Stimulated activated naive CD8-positive, alpha-beta T cell treated with anti-CD3 and anti-CD28 coated beads, Interleukin-15, Interleukin-2, amounts not matched to agents 100 U/mL and 50 U/mL, for 24 hours (primary cell): ENCODE measurements at places on chromosomes 3 and 15.

DNA sequence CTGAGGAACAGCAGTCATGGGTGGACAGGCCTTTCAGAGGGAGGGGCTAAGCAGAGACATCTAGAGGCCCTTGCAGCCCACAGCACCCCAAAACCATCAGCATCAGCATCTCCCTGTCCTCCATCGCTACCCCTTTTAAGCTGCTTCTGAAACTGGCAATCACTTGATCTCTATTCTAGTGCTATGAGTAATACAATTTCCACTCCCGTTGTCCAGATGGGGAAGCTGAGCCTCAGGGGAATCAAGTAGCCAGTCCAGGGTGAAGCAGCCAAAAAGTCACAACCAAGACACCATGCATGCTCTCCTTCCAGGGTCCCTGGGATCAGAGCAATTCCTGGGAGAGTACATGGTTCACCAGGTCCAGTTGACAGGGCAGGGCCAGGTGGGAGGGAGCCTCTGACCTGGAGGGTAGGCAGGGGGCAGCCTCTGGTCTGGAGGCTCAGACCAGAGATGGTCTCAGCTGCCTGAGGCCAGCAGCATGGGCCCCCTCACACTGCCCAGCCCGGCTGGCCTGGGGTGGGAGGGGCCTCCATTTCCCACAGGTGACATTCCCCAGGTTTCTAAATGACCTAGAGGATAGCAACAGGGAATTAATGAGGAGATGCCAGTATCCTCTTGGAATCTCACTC is 30.0 kb downstream of the KLHL25 start:
- no peak for DNase-seq

DNA sequence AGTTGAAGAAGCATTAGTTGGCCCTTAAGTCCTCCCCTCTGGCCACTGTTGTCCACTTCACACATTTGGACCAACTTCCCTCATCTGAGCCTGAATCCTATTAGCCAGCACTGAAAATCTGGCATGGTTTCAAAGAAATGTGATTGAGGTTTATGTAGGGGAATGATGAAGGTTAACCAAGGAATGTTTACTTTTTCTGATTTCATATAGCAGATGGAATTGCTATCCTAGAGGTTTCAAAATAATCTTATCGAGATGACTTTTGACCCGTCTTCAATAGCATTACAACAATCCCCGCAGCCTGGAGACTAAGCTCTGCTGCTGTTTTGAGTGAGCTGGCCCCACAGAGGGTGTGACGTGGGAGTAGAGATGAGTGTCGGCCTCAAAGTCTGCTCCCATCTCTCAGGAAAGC is 200.8 kb upstream of the IL12A start:
- DNase-seq: no peak

GRCh38 chr3:50811893-50812292 is 137.2 kb downstream of the DOCK3 start:
- no peak for DNase-seq

DNA sequence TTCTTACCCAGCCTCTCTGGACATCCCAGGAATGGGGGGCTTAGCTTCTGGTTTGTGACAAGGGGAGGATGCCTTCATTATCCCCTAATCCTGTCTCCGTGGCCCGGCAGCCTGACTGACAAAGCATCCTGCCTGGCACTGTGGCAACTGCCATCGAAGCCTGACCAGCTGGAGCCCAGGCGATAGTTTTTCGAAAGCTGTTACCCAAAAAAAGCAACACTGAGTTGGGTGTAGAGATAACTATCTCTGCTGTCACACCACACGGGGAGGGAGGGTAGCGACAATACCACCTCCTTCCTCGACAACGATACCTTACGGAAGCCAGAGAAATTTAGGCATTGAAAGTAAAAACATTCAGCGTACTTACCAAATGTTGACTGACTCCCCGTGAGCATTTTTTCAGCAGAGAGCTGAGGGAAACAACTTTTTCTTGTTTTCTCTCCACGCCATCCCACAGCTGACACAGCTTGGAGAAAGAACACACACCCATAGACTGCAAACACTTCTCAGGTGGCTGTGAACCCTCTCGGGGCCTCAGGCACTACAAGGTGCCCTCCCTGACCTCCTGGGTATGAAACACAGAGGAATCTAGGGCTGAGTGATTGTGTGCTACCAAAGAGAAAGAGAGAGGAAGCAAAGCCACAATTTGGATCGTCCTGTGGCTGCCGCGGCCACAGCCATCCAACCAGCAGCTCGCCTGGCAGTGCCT is 361.9 kb upstream of the ICE2 start:
- peak; percentile 50 for DNase-seq

- DNase-seq: no peak
These were observed 491.9 kb upstream of the KCNMB2 start for GRCh38 chr3:178044320-178044719.

DNA sequence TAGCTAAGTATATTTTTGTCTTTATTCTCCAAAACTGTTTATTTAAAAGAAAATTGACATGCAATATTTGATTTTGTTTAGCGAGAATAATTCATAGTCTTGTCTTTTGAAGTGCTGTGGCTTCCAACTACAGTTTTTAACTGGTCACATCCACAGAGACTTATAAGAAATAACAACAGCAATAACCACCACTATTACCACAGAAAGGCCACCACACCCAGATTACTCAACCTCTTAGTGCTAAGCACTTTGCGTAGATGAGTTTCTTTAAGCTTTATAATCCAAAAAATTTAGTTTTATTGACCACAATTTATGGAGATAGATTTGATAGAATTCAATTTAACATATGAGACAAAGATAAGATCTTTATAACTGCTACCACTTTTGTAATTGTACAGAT is 468.4 kb upstream of the UBE2E2 start:
- DNase-seq: no peak

DNA sequence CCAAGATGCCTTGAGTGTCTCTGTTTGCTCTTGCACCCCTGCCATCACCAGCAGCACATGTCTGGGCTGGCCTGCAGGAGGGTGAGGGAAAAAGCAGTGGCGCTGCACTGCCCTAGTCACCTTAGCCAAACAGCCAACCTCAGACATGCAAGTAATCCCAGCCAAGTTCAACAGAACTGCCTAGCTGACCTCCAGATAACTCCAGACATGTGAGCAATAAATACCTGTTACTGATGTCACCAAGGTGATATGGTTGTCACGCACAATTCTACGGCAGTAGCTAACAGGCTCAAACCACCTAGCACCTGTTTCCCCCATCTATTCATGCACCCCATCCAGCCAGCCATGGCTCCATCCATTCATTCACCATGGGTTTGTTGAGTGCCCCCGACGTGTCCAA is 99.9 kb downstream of the SRGAP3 start:
- DNase-seq: no peak

GRCh38 chr15:93428807-93429351 is 339.9 kb upstream of the RGMA start:
- DNase-seq: no peak

DNA sequence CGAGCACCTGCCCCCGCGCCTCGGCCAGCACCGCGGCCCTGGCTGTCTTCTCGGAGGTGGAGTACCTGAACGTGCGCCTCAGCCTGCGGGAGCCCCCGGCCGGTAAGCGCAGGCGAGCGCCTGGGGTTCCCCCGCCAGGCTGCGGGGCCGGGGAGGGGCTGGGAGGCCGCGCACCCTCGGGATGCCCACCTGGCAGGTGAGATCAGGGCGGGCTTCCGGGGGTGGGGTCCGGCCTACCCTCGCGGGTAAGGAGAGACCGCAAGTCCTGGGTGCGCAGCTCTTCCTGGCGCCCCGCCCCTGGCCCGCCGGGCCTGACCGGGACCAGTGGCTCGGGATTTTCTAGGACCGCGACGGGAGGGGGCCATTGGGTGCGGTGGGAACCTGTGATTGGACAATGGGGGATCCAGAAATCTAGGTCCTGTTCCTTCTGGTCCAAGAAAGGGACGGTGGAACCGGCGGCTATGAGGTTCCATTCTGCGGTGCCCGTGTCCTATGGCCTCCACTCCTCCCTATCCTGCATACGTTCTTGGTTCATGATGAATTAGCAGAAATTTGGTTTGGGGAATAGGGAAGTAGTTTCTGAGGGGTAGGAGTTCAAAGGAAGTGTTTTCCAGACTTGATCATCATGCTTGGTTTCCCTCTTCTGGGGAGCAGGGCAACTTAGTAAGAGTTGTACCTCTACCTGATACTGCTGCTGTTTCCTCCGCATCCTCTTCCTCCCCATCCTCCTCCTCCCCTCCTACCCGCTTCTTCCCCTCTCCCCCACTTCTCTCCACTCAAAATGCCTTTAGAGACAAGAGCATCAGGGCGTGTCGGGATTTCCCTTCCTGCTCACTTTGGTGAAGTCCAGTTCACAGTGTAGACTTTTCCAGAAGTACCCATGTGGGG is 808 bp downstream of the ARRDC4 start:
- DNase-seq: peak; percentile 14

DNA sequence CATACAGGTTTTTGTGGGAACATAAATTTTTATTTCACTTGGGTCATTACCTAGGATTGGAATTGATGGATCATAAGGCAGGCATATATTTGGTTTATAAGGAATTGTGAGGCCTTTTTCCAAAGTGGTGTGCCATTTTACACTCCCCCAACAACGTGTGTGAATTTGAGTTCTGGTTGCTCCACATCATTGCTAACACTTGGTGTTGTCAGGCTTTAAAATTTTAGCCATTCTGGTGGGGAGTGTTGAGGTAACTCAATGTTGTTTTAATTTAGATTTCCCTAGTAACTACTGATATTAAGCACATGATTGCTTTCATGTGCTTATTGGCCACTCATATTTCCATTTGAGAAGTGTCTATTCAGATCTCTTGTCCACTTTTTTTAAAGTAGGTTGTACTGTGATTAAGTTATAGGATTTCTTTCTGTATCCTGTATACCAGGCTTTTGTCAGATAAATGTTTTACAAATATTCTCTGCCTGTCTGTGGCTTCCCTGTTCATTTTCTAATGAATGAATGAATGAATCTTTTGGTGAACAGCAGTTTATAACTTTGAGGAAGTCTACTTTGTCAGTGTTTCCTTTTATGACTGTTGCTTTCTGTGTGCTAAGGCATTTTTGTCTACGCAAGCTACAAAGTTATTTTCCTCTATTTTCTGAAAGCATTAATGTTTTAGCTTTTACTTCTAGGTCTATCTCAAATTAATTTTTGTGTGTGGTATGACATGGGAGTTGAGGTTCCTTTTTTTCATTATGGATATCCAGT is 17.9 kb upstream of the NR2C2 start:
- DNase-seq: no peak

- DNase-seq: no peak
These were observed 261.9 kb upstream of the ICE2 start for GRCh38 chr15:60740787-60741354.
